Eye (tissue), 1 donor: ENCODE measurements at places on chromosomes 5 and 9.

GRCh38 chr5:93274291-93274690, 306.7 kb downstream of the NR2F1-AS1 start:
- DNase-seq, result peak; percentile 17

DNA sequence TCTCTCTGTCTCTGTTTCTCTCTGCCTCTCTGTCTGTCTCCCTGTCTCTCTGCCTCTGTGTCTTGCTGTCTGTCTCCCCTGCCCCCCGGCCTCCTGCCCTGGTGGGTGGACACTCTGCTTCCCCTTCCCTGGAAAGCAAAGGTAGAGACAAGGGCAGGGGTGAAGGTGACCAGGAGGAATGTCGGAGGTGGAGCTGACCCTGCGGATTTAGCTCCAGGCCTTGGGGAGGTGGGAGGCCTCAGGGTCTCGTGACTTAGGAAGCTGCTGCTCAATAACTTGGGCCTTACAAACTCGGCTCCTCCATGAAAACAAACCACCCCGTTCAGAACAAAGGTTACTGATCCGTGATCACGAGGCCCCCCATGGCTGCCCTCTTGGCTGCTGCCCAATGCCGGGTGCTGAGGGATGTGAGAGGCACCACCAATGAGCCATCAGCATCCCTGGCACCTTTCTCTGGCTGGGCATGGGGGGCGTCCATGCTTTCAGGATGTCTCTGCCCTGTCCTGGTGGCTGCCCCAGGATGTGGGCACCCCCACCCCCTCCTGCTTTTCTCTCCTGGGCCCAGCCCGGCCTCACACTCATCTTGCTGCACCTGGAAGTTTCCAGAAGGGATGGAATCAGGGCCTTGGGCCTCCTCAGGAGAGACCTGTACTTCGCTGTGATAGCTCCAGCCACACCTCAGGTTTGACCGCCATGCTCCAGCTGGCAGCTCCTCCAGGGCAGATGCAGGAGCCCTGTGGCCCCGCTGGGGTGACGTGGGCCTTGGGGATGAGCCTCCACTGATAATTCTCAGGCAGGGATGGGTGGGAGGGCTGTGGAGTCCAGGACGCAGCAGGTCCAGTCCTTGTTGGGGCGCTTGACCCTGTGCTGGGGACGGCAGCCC, 14.8 kb upstream of the SLC6A19 start:
- DNase-seq, result no peak

GRCh38 chr5:38382898-38383297, 124.5 kb downstream of the EGFLAM start:
- peak; percentile 90 for DNase-seq

GRCh38 chr5:36392818-36393217, 91.1 kb upstream of the RANBP3L start:
- no peak for DNase-seq

GRCh38 chr5:14834584-14835550, 36.7 kb downstream of the ANKH start:
- peak; percentile 19 for DNase-seq
